ENCODE measurements at places on chromosomes 3 and 15. TPM values are rescaled to one million over a fixed set of nuclear protein-coding genes. Genes with fewer than 3 reads are reported as not detected.

MRAS gene
- total RNA-seq: 12.2 TPM

C3orf22 gene
- total RNA-seq: not detected

RLBP1 gene
- not detected for total RNA-seq

DHFR2 gene
- total RNA-seq: 2.7 TPM

TLR9 gene
- total RNA-seq: not detected

TMEM212 gene
- not detected for total RNA-seq

BFSP2 gene
- total RNA-seq: not detected

CELSR3 gene
- total RNA-seq: 4.7 TPM

MANF gene
- total RNA-seq: 101 TPM

ROBO2 gene
- not detected for total RNA-seq

GOLGA6L10 gene
- 0.38 TPM for total RNA-seq

TGM4 gene
- total RNA-seq: not detected

ZPLD1 gene
- total RNA-seq: 0.08 TPM

DPPA2 gene
- total RNA-seq: not detected

LRRN1 gene
- total RNA-seq: not detected

CCDC13 gene
- total RNA-seq: 0.48 TPM

MEX3B gene
- 4.0 TPM for total RNA-seq

CERS3 gene
- not detected for total RNA-seq

PFKFB4 gene
- total RNA-seq: 15.7 TPM

GOLGA6L9 gene
- total RNA-seq: 3.0 TPM

PTH1R gene
- total RNA-seq: 0.51 TPM

FSIP1 gene
- 0.51 TPM for total RNA-seq

VILL gene
- 0.23 TPM for total RNA-seq

NPAP1 gene
- not detected for total RNA-seq

C3orf85 gene
- not detected for total RNA-seq

FAM43A gene
- total RNA-seq: 4.9 TPM

CXCR6 gene
- total RNA-seq: not detected

AHSG gene
- not detected for total RNA-seq

PRR20G gene
- total RNA-seq: 0.14 TPM

SPTSSB gene
- not detected for total RNA-seq

CACNA2D3 gene
- total RNA-seq: not detected

STRIT1 gene
- total RNA-seq: not detected

PODXL2 gene
- total RNA-seq: 10.3 TPM

LAMB2 gene
- total RNA-seq: 88.8 TPM

UBL7 gene
- 40.9 TPM for total RNA-seq

MAGEF1 gene
- 31.6 TPM for total RNA-seq

C3orf20 gene
- total RNA-seq: 0.03 TPM

SKOR1 gene
- 0.02 TPM for total RNA-seq

GOLGA8J gene
- total RNA-seq: not detected

CCDC54 gene
- total RNA-seq: not detected

ADAMTS17 gene
- not detected for total RNA-seq

CEMIP gene
- total RNA-seq: 2.2 TPM

FBLN2 gene
- total RNA-seq: 2.9 TPM

OR5K2 gene
- total RNA-seq: not detected

PPM1L gene
- total RNA-seq: 0.55 TPM

CLK3 gene
- 37.6 TPM for total RNA-seq

NAALADL2 gene
- not detected for total RNA-seq

SMCO1 gene
- not detected for total RNA-seq

CHRNA3 gene
- total RNA-seq: 0.35 TPM

UBAP1L gene
- total RNA-seq: 0.48 TPM

CFAP20DC gene
- total RNA-seq: 2.3 TPM

CCDC9B gene
- 16.5 TPM for total RNA-seq

FOXB1 gene
- total RNA-seq: not detected

SIDT1 gene
- 0.96 TPM for total RNA-seq

COLQ gene
- total RNA-seq: 0.34 TPM

Measured in A549 treated with RU486 at 1 μM for 4 hours (cell line).